CD4-positive, alpha-beta memory T cell (primary cell): ENCODE measurements at places on chromosomes 1 and 21.
A peak's percentile ranks its signal among the peaks of the same experiment; 100 is the strongest.

DNA sequence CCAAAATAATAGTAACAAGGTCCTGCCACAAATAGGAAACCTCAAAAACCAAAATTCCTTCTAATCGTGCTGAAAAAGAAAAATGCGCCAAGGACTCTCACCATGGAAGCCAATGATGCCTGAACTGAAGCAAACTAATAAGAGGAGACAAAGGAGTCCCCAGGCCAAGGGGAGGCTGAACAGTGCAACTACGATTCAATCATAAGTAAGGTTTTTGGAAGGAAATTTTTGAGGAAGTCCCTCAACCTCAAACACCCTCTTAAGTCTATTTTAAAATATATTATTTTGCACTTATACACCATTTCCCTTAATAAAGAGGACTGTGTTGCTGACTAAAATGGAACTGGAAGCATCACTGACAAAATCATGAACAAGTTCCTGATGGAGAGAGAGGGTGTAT, 1.7 kb upstream of the ARHGAP29 start:
- no peak for DNase-seq

DNA sequence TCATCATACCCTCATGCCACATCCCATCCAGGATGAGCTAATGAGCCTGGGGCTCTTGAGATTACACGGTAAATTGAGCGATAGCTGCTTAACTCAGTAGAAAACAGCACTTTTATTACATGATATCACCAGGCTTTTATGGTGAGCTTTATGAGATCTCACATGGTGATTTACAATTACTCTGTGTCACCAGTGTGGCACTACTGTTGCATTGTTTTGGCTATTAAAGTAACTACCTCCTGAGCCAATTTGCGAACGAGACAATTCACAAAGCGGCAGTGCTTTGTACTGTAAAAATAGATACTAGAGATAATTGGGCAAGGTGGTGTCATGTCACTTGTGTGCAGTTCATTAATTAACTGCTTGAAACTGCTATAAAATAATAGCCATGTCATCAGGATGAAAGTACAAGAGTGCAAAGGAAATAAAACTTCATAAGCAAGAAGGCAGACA, 767.7 kb upstream of the ADGRL2 start:
- DNase-seq: no peak

- no peak for DNase-seq
These were observed 42.0 kb upstream of the RGS2 start for GRCh38 chr1:192766876-192767275.

DNA sequence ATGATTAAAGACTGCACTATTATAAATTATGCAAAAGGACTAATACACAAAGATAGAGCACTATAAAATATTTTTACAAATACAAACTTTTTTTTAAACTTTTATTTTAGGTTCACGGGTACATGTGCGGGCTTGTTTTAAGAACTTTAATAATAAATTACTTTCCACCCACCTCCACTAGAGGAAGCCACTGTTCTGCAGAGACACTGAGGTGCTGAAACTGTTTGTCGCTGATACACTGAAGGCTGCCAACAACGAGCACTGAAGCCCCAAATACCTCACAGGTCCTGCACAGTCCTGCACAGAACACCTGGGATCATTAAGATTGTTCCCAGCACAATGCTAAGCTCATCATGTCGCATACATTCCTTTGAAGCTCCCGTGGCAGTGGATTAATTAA, 19.9 kb downstream of the COA6 start:
- DNase-seq: no peak

DNA sequence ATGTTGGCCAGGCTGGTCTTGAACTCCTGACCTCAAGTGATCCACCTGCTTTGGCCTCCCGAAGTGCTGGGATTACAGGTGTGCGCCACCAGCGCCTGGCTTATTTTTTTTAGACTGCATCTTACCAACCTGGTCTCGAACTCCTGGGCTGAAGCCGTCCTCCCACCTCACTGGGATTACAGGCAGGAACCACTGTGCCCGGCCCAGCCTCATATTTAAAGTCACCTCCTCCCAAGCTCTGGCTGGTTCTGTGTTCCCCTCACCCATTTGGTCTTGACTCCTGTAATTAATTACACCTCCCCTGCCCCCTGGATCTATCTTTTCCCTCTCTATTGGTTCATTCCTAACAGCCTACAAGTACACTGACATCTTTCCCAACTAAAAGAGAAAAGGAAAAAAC, 1.7 kb upstream of the EXOSC10 start:
- no peak for DNase-seq

- no peak for DNase-seq
These were observed 4.4 kb downstream of the NME7 start for GRCh38 chr1:169363046-169363730.

DNA sequence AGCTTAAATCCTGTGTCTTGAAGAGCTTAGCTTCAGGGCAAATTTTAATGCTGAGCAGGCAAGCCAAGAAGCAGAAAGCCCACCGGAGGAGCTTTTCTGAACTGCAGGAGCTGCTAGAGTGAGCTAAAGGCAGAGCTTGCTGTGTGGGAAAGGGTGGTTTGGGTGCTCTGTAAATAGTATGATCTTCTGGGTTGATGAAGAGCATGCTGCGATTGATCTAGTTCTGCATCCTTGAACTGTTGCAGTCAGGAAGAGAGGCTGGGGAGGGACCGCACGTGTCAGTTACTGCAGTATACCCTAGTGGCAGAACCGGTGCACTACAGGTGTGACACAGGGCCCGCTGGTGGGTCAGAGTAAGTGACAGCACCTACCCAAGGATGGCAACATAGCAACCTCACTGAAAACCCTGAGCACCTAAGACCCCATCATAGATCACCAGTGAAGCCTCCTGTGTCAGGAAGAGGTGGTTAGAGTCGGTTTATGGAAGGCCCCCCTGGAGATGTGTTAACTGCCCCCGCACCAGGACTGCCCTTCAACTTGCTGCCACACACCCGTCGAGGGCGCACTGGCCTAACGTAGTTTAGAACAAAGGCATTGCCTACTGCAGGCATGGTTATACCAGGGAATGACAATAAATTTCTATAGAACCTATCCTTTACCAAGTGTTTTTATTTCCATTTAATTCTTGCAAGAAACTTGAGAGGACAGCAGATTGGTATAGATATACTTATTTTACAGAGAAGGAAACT, 146.0 kb upstream of the KIAA0040 start:
- peak; percentile 45 for DNase-seq

GRCh38 chr1:33828654-33829053, 35.2 kb upstream of the HMGB4 start:
- DNase-seq: no peak

DNA sequence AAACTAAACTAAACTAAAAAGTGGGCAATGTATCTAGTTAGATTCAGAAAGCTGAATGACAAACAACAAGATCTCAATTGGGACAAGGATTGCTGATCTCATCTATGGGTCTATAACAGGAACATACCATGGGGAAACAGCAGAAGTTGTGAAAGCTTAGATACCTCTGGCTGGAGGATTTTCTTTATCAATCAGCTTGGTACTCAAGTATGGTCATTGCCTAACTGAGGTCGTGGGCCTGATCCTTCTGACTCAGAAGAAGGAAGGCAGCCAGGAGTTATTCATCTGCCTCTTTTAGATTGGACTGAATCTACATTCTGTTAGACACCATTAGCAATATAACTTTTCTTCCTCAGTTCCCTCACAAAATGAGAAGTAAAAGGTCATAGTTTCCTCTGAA, 39.7 kb downstream of the DNTTIP2 start:
- no peak for DNase-seq

- peak; percentile 79 for DNase-seq
These were observed 30.0 kb upstream of the EPS8L3 start for GRCh38 chr1:109793486-109794318.

DNA sequence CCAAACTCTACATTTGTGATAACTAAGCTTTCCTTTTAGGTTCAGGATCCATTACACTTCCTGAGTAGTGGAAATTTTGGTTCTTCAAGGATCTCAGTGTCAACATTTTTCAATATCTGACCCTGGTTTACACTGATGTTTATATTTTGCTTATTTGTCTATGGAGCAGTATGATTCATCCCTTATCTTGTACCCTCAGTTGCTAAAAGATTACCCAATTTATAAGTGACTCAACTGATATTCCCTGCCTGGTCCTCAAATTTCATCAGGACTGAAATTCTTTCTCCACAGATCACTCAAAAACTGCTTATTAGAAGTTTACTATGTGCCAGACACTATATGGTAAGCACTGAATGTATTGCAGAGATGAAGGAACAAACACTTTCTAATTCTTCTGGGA, 139.1 kb upstream of the CHRM3 start:
- DNase-seq: no peak

- no peak for DNase-seq
These were observed 10.9 kb downstream of the TCEANC2 start for GRCh38 chr1:54064299-54064698.

DNA sequence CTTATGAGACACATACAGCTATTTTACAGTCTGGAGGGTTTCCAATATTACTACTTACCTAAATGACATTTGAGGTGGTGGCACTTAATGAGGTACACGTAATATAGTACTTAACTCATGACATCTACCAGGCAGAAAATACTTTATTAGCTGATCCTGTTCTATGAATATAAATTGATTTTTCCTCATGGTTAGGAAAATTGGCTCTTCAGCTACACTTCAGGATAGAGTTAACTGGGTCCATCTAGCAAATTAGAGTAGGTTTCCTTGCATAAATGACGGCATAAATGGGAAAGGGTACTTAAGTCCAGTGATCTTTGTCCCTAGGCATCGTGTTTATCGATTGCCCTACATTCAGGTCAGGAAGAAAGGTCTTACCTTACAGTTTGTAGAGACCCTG, 988.8 kb upstream of the TMPRSS15 start:
- DNase-seq: no peak

DNA sequence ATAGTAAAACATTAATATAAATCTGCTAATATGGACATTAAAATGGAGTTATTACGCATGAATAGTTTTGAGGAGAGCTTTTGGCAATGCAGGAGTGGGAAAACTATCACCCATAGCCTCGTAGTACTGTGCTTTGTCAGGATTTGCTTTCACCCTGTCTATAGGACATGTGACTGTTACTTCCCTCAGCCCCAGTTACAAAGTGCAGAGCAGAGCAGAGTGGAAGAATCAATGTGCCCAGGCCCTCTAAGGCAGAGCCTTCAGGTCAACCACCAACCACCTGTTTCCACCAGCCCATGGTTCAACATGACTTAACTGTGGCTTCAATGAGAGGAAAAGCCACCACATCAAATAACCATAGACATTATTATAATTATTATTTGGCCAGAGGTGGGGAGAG, 68.9 kb upstream of the C8B start:
- no peak for DNase-seq

- DNase-seq: no peak
These were observed 52.1 kb upstream of the LGALS8 start for GRCh38 chr1:236471653-236472052.

DNA sequence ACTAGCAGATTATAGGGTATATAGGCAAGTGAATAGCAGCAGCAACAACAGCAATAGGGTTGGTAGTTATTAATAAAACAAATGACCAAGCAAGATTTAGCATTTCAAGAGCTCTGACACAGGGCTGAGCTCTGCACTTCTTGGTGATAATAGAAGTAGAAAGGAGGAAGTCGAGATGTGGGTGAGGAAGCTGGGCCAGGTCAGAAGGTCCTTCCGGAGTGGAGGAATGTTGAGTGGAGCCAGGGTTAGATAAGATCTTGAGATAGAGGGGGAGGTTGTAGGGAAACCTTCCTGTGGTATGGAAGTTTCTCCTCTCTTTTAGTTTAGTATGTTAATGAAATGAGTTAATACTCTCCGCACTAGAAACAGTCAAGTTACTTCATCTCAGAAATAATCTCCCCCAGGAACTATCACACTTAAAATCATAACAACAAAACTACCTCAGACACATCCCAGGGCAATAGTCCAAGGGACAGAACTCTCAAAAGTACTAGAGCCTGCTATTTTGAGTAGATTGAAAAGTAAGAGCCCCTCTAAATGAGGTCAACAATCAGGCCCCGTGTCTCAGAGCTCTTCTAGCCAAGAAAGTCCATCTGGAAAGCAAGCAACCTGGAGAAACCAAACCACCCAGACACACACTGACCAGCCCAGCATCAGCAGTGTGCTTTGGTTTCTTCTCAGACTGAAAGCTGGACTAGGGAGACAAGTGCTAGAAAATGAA, 45.4 kb upstream of the ATP1B1 start:
- no peak for DNase-seq

DNA sequence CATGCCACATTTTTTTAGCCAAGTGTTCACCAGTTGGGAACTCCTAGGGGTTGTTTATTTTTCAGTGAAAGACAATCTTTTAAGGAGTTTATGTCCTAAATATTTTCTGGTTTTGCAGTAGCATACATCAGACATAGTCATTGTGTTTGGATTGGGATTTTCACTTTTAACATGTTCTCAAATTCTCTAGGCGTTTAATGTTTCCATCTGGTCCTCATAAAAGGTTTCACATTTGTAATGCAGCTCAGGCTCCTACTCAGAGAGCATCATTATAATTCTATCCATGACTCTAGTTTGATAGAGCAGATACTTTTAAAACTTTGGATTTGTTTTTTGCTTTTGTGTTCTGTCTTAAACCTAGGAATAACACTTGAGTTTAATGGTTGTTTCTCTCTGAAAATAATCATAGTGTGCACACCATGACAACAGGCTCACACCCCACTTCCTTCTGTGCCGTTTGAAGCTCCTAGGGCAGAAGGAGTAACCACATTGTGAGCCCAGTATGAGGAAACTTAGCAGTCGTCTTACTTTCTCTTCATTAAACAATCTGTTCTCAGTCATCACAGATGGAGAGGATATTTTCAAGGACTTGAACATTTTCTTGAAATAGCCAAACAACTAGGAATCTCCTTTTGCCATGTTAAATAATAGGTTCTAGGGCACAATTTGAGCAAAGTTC, 219.6 kb downstream of the PDE4B start:
- no peak for DNase-seq

GRCh38 chr1:27594564-27595510, 9.1 kb downstream of the AHDC1 start:
- DNase-seq: no peak

- DNase-seq: no peak
These were observed 239.0 kb downstream of the RGS7 start for GRCh38 chr1:241118049-241118448.

DNA sequence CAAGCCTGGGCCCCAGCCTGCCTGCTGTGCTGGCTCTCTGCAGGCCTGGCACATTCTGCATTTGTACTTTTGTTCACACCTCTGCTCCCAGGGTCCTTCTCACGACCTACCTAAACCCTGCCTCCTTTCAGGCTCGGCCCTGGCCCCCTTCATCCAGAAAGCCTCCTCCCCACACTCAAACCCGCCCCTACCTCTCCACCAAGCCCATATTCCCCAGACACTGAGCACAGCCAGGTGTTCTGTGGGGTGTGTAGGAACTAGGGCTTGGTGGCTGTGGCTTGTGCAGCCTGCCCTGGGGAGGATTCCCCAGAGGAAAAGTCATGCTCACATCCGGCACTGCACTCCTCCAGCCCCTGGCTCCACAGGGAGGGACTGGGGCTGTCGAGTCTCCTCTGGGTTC, 8.2 kb upstream of the MIXL1 start:
- no peak for DNase-seq

- no peak for DNase-seq
These were observed 235.8 kb downstream of the COL11A1 start for GRCh38 chr1:102872526-102872925.
